ENCODE measurements at places on chromosomes 16 and 17.
A peak's percentile ranks its signal among the peaks of the same experiment; 100 is the strongest.

GRCh38 chr17:18267366-18267765, 6.9 kb downstream of the MIEF2 start:
- DNase-seq, result no peak

DNA sequence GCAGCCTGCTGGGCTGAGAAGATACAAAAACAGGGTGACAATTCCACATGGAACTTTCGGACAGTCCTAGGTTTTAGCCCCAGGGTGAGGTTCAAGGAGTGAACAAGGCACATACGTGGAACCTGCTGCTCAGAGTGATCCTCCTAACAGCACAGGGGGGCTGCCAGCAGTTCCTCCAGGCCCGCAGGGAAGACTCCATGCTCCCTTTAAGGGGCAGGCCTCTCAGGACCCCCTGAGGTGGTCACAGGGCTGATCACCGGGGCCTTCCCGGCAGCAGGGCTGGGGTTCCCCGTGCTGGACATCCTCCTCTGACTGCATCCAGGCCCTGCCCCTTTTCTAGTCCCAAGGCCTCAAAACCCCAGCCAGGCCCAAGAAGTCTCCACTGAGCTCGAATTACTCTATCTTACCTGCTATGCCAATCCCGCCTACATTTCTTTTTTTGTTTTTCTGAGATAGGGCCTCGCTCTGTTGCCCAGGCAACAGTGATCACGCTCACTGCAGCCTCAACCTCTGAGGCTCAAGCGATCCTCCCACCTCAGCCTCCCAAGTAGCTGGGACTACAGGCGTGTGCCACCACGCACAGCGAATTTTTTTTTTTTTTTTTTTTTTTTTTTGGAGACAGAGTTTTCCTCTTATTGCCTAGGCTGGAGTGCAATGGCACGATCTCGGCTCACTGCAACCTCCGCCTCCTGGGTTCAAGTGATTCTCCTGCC, 10.4 kb downstream of the CANT1 start:
- no peak for DNase-seq

GRCh38 chr16:60203525-60204124, 1469.5 kb upstream of the GOT2 start:
- no peak for DNase-seq

GRCh38 chr17:5282642-5283217, 646 bp downstream of the RABEP1 start:
- peak; percentile 72 for DNase-seq

- DNase-seq, result no peak
Measured at GRCh38 chr16:50269769-50270509, 3.6 kb downstream of the ADCY7 start.

DNA sequence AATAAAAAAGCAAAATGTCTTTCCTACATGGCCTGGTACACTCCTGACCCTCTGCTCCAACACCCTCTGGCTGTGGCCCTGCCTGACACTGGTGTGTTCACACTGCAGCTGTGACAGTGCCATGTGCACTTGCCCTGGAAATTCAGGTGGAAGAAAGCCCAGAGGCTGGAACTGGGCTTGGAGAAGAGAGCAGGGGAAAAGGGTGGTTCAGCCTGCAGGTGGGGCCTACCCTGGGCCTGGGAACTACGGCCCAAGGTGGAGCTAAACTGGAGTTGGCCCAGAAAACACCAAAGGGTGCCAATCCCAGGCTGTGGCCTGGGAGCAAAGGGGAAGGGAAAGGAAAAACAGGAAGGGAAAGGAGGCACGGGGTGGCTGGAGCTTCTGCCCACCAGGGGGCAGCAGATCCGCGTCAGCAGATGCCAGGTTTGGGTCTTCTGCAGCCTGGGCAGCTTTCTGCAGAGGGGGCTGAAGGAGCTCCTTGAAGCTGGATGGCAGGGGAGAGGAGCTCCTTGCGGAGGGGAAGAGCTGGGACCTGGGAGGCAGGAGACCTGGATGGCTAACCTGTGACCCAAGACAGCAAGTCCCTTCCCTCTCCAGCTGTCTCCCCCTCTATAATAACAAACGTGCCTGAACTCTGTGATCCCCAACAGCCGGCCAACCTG, 15.4 kb upstream of the CTCF start:
- peak; percentile 83 for DNase-seq

DNA sequence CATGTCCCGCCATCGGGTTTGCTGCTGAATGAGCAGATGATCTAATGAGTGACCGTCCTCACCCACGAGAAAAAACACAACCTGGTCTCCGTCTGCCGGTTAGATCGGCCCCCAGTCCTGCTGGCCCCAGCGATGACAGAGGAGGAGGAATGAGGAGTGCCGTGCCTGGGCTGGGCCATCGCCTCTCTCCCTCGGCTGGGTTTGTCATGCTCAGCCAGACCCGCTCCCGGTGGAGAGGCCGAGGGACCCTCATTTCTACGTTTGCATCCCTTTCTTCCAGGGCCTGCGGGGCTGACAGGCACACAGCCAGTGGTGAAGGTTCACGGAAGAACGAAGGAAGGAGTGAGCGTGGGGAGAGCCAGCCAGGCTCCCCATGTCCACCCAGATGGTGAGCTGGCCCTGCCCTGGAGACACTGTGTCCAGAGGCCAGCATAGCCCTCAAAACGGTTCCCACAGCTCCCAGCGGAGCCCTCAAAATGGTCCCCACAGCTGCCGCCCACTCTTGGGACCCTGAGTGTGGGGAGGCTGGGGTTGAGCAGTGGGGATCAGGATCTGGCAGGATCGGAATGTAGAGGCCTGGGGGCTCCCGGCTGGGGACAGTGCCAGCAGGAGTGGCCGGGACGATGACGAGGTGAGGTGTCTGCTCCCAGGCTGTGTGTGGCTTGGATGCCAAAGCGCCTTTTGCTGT, 23.9 kb downstream of the CBFA2T3 start:
- no peak for DNase-seq

DNA sequence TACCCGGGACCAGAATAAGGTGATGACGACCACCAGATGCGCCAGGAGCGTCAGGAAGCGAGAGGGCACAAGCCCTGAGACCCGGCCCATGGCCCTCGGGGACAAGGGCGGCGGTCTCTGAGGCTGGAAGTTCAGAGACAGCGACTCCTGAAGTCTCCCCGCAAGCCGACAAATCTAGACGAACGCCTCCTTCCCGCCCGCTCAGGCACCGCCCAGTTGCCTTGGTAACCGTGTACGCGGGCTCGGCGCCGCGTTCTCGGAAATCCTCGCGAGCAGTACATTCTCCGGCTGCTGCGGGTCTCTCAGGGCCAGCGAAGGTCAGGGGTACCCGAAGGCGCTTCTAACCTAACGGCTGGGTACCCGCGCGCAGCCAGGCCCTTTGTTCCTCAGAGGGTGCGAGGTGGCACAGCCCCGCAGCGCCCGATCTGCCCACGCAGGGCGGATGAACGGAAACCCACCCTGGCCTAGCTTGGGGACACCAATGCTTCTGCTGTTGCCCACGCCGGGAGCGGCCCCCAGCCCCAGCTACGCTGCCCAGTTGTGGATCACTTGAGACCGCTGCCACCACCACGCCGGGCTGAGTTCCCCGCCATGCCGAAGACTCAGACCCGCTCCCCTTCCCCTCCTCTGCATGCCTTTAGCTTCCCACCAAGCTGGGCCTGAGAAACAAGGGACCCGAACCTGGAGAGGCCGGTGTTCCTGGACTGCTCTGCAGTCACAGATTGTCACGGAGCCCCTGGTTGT, at the start of gene TMEM107:
Gene TMEM107, minus strand, starts transcription at position 184 of the 744 bp plus-strand sequence. Its CDS starts 94 bp downstream, at position 90.
- peak; percentile 88 for DNase-seq

- DNase-seq, result no peak
Measured at GRCh38 chr17:42704837-42705494, 22.6 kb downstream of the CNTNAP1 start.

GRCh38 chr16:85503679-85504231, 109.4 kb upstream of the GSE1 start:
- DNase-seq, result no peak

DNA sequence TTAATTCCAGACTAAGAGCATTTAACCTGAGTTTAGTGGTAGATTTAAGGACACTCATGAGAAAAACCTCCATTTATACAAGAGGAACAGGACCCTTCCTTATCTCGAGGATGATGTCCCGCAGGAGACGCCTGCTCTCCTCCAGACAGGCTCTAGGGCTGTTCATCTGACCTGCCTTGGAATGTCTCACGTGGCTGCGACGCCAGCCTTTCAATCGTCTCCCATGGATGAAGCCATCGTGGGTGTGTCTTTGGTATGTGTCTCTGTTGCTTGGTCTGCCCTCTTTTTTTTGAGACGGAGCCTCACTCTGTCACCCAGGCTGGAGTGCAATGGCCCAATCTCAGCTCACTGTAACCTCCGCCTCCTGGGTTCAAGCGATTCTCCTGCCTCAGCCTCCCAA, 16.5 kb downstream of the CHMP6 start:
- DNase-seq, result no peak

GRCh38 chr17:34761646-34762045, 182.3 kb downstream of the TMEM132E start:
- no peak for DNase-seq

DNA sequence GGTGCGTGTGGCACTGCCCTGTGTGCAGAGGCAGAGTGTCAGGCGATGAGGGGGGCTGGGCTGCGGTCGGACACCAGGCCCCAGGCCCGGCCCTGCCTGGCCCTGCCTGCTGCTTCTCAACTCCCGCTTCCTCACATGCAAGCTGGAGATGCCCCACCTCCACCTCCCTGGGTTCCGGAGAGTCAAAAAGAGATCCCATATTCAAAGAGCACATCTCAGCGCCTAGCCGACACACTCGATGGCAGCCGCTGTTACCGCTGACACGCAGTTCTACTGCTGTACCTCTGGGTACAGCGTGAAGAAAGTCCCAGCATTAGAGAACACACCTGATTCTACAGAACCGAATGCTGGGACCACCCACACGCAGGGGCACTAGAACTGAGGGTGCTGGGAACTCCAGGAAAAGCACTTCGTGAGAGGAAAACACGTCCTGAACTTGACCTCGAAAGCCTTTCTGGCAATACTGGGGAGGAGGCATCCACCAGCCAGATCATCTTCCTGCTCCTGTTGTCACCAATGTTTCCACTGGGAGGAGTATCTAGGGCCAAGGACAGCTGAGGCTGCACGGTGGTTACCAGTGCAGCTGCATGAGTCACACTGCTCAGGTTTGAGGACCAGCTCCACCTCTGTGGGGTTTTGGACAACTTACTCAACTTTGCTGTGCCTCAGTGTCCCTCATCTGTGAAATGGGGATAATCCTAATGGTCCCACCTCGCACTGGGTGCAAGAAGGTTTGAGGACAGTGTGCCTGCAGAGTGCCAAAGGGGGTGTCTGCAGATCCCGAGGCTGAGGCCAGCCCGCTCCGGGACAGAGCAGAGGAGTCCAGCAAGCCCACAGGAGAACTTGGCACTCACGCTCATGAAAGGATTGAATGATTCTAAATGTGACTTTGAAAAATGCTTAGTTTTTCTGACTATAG, 100.4 kb upstream of the DNAH17 start:
- peak; percentile 86 for DNase-seq

GRCh38 chr16:61014869-61015268, 1021.4 kb downstream of the CDH8 start:
- DNase-seq, result no peak

DNA sequence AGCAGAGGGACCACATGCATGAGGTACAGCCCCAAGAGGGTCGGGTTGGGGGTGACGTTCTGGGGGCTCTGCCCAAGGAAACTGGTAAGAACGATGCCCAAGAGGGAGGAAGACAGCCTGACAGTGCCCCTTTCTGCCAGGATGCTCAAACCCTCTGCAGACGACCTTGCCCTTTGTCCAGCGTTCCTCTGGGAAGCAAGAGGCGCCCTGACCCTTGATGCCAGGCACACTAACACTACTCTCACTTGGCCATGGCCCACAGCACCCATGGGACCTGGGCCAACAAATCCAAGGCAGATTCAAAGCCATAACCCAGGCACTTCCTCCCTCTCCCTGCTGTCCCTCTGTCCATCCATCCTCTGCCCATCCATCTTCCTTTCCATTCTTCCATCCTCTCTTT, 20.4 kb downstream of the TK2 start:
- DNase-seq, result no peak

DNA sequence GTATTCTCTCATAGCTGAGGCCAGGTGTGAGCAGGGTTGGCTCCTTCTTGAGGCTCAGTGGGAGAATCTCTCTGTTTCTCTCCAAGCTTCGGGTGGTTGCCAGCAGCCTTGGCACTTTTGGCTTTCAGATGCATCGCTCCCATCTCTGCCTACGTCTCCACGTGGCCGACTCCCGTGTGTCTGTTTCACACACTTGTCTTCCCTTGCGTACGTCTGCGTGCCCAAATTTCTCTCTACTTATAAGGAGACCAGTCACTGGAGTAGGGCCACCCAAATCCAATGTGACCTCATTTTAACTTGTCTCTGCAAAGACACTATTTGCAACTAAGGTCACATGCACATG, 14.7 kb downstream of the OSBPL7 start:
- DNase-seq, result no peak

GRCh38 chr16:21523411-21524067, 75.8 kb upstream of the METTL9 start:
- DNase-seq, result no peak

- DNase-seq, result peak; percentile 89
Measured at GRCh38 chr16:970766-971581, at the start of gene LMF1. Gene LMF1 (minus strand): TSS chr16:970984. CDS start chr16:970980, 4 bp downstream.

GRCh38 chr17:50129728-50130558, at the start of gene SAMD14:
Gene SAMD14 (minus strand): TSS chr17:50130160. CDS start chr17:50124959, 5,201 bp downstream.
- peak; percentile 63 for DNase-seq

GRCh38 chr16:85350973-85351372, 238.7 kb upstream of the CIBAR2 start:
- DNase-seq, result peak; percentile 93

- DNase-seq, result no peak
Measured at GRCh38 chr16:66619534-66620428, 15.3 kb downstream of the CMTM3 start.
